Fibroblast of skin of abdomen (primary cell): ENCODE measurements at places on chromosomes 5 and 9.

DNA sequence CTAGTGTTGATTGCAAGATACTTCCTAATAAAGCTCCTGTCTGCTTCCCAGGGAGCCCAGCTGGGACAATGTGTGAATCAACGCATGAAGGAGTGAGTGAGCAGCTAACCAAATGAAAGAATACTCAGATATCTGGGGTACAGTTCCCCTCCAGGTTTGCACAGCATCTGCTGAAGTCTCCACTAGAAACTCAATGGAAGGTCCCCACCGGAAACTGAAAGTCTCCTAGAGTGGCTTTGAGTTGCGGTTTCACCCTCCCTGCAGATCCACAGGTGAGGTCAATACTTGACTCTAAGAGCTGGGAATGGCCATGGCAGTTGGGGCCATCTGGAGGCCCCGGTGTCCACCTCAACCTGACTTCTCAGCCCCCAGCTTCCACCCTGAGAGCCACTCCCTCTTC is 198.2 kb upstream of the MSX2 start:
- DNase-seq, result no peak

GRCh38 chr5:126486332-126486731 is 63.1 kb downstream of the GRAMD2B start:
- DNase-seq, result no peak

- no peak for DNase-seq
These were observed 19.9 kb upstream of the SCGB3A2 start for GRCh38 chr5:147858565-147858964.

DNA sequence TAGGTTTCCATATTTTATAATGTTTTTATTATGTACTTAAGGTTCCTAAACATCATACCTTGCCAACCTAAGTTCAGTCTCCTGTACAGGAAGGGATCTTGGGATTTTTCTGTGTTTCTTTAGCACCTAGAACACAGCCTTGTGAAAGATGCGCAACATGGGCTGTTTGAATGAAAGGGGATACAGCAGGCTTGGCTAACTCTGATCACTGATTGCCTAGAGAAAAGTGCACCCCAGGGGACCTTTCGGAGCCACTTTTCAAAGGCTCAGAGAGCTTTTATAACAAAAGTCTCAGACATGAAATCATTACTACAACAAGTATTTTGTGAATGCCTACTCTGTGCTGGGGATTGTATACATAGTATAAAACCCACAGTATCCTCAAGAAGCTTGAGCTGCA is 261.6 kb downstream of the BNC2 start:
- no peak for DNase-seq

DNA sequence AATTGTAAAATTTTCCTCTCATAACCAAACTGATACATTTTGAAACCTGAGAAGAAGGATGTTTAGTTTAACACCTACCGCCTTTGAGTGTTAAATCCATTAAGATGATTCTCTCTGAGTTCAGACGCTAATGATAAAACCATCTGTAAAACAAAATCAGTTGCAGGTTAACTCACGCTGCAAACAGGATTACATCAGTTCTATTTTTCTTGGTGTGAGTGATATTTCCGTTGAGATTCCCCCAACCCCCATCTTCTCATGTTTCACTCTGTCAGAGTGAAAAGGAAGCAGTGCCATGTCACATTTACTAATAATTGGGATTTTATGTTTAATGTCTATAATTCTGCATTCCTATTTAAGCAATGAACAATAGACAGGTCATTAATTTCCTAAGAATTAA is 146.5 kb downstream of the FANCC start:
- peak; percentile 72 for DNase-seq

- DNase-seq, result no peak
These were observed 88.4 kb upstream of the FST start for GRCh38 chr5:53392073-53392472.

DNA sequence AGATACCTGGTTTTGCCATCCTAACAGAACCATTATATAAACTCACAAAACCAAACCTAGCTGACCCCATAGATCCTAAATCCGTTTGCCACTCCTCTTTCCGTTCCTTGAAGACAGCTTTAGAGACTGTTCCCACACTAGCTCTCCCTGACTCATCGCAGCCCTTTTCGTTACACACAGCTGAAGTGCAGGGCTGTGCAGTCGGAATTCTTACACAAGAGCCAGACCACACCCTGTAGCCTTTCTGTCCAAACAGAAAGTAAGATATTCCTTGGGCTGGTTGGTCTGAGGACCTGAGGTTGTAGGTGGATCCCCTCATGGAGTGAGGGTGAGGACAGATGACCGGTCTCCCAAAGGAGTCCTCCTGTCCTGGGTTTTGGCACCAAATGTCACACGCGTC is 56.7 kb upstream of the NAA35 start:
- DNase-seq, result no peak
